ENCODE measurements at places on chromosomes 3 and 15.

DNA sequence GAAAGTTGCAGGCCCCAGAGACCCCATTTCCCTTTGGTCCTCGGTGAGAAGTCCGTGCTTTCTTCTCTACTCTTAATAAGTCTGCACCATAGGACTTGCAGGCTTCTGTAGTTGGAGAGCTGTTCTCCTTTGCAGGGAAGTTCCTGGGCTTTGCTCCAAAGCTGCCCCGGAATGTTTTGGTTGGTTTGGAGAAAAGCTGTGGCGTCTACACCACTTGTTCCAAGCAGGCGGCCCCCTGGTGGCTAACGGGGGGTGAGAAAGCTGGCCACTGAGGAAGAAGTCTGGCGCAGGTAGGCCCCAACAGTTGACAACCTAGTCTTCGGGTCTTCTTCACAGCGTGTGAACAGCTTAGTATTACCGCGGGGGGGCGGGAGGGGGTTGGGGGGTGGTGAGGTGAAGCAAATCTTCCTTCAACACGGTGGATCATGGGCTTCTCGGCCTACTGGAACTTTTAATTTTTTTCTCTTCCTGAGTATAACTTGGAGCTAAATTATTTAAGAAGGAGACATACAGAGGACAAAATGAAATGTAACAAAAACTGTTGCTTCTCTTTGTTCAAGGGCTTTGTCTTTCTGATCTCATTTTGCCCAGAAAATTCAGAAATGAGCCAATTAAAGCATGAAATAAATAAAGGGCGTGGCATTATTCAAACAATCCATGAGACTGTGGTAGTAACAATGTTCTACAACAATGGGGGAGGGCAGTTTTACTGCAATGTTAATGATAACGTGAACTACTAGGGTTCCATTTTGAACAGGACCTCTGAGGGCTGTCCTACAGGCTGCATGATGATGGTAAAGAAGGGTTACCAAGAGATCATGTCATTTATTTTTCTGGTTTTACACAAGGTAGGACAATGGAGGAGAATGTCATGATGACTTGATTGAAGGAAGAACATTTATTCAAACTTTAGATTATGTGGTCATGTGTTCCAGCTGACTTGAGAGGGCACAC, 2.2 kb upstream of the THRB start:
- DNase-seq, result no peak

- peak; percentile 23 for DNase-seq
These were observed at the start of gene PFN2 for GRCh38 chr3:149970716-149971402. TSS of gene PFN2 (minus strand) at chr3:149970895. CDS start at chr3:149970856, 39 bp downstream.

GRCh38 chr3:135161425-135161824, 366.4 kb downstream of the EPHB1 start:
- no peak for DNase-seq

- DNase-seq, result no peak
These were observed 52.2 kb downstream of the LARS2 start for GRCh38 chr3:45440562-45440961.

- DNase-seq, result no peak
These were observed 23.7 kb upstream of the STRIT1 start for GRCh38 chr3:155317211-155317610.

- peak; percentile 94 for DNase-seq
These were observed 67.2 kb downstream of the EIF4E3 start for GRCh38 chr3:71657831-71658530.

GRCh38 chr3:127019449-127019848, 36.5 kb downstream of the PLXNA1 start:
- no peak for DNase-seq

GRCh38 chr15:42453826-42454225, 37.1 kb downstream of the ZNF106 start:
- no peak for DNase-seq

GRCh38 chr3:31876331-31876730, 104.7 kb downstream of the OSBPL10 start:
- DNase-seq, result no peak

DNA sequence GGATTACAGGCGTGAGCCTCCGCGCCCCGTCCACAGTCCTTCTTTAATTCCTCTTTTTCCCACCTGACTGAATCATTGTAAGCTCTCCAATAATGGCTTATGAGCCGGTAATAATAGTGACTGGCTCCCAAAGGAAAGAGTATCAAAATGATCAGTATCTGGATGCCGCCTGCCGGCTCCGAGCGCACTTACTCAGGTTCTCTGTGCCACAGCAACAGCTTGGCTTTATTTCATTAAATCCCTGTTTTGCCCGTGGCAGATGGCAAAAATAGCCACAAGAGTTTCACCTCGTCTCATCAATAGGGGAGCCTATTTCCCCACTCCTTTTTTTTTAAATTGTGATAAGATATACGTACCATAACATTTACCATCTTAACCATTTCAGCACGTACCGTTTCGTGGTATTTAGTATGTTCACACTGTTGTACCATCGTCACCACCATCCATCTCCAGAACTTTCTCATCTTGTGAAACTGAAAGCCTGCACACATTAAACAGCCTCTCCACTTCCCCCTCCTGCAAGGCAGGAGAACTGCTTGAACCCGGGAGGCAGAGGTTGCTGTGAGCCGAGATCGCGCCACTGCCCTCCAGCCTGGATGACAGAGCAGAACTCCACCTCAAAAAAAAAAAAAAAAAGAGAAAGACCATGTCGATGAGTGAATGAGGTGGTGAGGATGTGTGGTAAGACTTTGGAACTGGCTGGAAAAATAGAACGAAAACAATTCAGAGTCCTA, 80.7 kb upstream of the DLG1 start:
- DNase-seq, result no peak

DNA sequence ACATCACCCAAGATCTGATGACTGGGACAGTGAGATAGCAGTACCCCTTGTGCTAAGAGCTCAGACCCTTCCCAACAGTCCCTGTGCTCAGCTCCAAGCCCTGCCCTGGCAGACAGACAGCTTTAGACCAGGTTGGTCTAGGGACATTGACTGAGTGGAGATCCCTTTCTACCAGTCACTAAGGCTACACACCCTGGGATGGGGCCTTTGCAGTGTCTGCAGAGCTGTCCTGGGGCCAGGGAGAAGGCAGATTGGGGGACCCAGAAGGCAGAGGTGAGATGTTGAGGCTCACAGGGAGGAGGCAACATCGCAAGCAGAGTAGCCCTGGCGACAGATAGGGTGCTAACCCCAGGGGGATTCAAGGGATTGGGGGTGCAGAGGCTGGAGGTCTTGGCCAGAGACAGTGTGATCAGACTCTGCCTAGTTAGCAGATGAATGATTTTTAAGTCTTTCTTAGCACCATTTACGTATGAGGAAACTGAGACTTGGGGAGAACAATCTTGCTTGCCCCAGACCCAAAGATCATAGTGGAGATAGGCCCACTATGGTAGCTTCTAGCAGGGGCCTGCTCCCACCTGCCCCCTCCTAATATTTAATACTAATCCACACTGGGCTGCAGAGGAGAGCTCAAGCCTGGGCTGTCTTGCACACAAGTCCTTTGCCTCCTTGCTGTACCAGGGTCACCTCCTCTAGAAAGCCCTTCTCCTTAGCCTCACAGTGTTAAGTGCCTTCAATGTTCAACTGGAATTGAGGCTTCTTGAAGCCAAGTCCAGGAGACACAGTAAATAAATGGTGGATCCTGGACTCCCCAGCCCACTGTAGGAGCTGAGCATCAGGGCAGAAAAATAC, 32.6 kb downstream of the HMCES start:
- DNase-seq, result no peak

GRCh38 chr15:98978153-98978552, 29.4 kb downstream of the PGPEP1L start:
- no peak for DNase-seq

DNA sequence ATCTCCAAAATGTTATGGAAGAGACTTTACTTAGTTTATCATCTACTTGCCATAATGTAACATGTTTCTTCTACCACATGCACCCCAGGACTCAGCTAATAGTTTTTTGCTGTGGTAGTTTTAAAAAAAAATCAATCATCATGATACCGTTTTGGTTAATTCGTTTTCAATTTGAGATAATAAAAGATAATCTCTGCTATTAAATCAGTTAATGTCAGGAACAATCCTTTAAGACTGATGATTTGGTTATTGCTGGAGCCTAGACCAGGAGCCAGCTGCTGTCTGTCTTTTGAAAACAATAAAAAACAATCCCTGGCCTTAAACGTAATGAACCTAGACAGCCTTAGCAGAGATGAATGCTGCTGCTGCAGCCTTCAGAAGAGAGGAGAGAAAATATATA, 403.7 kb downstream of the OXSM start:
- DNase-seq, result no peak

- DNase-seq, result no peak
These were observed at the start of gene ANKRD34C for GRCh38 chr15:79282371-79283251. TSS of gene ANKRD34C (plus strand) at chr15:79282722. CDS start at chr15:79293285, 10,563 bp downstream.

DNA sequence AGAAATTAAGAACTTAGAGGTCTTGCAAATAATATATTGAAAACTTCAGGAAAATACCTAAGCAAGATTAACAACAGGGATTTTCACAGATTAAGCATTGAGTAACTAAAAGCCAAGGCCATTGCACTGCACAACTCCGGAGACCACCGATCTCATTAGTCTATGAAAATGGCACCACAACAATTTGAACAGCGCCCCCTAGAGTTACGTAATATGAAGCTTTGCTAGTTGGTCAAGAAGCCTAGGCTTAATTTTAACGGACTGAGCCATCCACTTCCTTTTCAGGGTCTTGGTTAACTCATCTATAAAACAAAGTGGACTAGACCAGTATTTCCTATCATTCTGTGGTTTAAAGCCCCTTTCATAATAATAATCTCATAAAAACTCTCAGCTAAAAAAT, 24.8 kb downstream of the TMEM212 start:
- no peak for DNase-seq

DNA sequence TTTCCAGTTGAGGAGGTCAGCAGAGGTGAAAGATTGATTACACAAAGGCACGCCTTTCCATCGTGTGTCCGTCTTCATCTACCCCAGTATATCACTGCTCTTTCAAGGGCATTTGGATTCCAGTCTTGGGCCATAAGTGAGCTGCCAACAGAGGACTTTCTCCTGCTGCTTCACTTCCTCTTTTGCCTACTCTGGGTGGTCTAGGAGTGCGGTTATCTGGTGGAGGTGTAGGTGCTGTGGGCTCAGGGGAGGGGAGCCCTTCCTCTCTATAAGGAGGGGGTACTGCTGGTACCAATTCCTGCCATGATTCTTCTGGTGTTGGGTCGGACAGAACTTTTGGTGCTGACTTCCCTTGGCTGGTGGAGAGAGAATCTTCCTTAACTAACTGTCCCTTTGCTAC, 83.1 kb upstream of the VEPH1 start:
- DNase-seq, result no peak

- no peak for DNase-seq
These were observed 30.1 kb downstream of the PXYLP1 start for GRCh38 chr3:141261472-141262307.

DNA sequence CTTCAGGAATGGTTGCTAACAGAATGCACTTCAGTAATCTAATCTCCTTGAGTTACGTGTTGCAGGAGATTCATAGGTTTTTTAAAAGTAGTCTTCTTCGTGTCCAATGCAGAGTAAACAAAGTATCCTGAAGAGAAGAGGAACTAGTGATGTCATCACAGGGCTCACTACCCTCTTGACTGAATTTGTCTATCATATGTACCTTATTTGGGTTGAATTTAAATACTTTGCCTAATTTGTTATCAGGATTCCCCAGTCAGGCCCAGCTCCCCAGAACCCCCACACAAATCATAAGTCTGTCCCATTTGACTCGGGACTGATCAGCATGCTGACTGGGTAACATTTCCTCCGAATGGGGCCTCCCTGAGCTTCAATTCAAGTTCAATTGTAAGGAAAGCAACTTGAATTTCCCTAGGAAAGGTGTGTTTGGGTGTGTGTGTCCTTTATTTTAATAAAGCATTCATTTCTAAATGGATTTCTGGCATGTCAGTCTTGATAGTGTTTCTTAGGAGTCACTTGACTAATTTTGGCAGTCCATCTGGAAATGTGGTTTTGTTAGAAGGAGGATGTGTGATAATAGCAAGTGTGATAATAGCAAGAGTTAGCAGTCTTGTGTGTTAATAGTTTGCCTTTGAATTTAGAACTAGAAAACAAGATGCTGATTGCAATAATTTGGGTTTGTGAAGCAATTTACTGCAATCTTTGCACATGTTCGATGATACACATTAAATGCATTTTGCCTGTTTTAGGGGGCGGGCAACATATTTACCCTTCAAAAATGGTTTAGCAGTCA, 21.9 kb downstream of the OXNAD1 start:
- no peak for DNase-seq

DNA sequence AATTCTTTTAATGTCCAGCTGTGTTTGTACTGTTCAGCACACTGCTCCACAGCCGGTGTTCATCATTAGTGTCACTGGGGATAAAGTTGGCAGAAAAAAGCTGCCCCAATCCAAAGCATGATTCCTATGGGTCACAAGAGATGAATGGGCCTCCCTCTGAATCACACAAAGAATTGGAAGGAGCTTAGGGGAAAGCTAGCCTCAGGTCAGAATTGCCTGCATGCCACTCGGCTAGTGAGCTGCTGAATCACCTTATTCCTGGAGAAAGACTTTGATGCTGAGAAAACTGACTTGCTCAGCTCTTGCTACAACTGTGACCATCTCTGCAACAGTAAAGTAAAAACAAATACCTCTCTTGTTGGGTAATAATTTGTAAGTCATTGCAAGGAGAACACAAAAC, 3.5 kb downstream of the CCK start:
- DNase-seq, result no peak

- no peak for DNase-seq
These were observed 186.0 kb downstream of the TNIK start for GRCh38 chr3:171274222-171274621.

GRCh38 chr3:138687236-138687635, 78.7 kb downstream of the FAIM start:
- no peak for DNase-seq

DNA sequence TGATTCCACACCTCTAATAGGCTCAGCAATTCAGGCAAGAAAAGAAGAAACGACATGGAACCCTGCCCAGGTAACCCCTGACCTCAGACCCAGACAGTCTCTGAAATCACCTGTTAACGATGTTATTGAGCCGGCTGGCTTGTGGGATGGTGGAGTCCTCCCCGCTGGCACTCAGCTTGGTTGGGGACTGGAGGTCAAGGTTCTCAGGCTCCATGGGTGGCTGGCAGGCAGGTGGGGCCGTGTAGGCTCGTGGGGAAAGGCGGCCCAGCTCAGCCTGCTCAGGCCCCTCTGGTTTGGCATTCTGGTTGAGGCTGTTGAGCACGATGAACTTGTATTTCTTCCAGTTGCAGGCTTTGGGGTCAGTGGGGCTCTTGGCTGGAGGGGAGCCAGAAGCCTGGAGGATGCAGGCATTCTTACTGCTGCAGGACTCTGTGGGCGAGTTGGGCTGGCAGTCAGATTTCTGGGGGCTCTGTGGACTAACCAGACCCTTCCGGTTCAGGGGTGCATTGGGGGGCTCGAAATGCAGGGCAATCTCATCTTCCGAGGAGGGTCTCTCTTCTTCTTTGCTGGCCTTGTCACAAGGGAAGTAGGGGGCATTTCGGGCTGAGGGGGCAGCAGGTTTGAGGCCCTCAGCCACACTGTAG, 16.2 kb downstream of the BCL6 start:
- DNase-seq, result no peak

GRCh38 chr3:12154151-12154550, 4.6 kb downstream of the TIMP4 start:
- no peak for DNase-seq

GRCh38 chr15:71506946-71507345, 303.4 kb upstream of the NR2E3 start:
- no peak for DNase-seq

- no peak for DNase-seq
These were observed 94.2 kb downstream of the FOXP1 start for GRCh38 chr3:71489315-71489761.
